ENCODE measurements at places on chromosomes 7 and 10.

DNA sequence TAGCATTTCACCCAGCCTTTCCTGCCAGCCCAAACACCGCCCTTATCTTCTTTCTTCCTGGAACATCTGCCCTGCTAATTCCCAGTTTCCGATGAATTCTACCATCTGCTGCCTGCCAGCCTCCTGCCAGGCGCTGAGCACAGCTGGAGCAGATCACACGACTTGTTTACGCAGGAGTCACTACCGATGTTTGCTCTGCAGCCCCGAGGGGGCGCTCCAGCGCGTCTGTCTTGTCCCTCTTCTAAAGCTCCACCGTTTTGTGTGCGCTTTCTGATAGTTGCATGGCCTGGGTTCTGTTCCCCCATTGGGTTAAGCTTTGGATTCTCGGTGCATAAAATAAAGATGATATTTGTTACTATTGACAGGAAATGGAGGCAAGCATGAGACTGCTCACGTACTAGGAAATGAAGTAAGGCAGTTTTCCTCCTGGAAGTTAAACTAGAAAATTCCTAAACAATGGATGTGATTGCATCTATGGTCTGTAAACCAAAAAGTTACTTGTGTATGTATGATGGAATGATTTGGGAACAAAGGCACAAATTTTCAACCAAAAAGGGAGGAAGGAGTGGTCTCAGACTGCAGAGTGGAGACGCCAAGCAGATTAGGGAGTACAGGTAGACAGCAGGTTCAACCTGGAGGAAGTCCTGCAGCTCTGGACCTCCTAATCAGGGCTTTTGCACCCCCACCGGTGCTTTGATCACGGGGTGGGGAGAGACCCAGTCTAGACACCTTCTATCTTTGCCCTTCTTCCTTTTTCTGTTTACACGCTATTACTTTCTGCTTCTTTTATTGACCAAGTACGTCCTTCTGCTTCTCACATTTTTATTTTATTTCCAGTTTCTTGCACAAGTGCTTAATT, 2.2 kb upstream of the RBM17 start:
- DNase-seq: peak; percentile 92

- DNase-seq: no peak
Measured at GRCh38 chr10:114604357-114605130, 53.5 kb downstream of the ABLIM1 start.

GRCh38 chr7:78479348-78479747, 680.8 kb downstream of the PHTF2 start:
- DNase-seq: no peak

GRCh38 chr7:120898715-120899499, 41.0 kb upstream of the TSPAN12 start:
- DNase-seq: no peak

DNA sequence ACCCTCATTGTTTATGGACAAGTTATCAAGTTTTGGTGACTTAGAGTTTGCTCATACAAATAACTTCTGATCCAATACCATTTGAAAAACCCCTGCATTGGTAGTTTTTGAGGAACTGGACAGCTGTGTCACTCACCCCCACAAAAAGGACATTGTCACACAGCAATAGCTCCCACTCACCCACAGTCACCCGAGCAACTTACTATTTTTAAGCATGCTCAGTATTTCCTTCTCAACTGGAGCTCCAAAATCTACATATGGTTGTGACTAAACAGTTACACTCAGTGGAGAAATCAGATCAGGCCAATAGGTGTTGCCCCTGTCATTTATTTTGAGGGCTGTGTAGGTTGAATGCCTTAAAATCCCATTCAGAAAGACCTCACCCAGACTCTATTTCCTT, 165.2 kb upstream of the AUTS2 start:
- no peak for DNase-seq

- no peak for DNase-seq
Measured at GRCh38 chr10:75971402-75972211, 540.2 kb downstream of the LRMDA start.

- no peak for DNase-seq
Measured at GRCh38 chr10:6482737-6483357, 97.2 kb downstream of the PRKCQ start.

GRCh38 chr7:69363136-69363535, 235.1 kb upstream of the AUTS2 start:
- no peak for DNase-seq

GRCh38 chr10:101062232-101063049, 652 bp downstream of the KAZALD1 start:
- no peak for DNase-seq

DNA sequence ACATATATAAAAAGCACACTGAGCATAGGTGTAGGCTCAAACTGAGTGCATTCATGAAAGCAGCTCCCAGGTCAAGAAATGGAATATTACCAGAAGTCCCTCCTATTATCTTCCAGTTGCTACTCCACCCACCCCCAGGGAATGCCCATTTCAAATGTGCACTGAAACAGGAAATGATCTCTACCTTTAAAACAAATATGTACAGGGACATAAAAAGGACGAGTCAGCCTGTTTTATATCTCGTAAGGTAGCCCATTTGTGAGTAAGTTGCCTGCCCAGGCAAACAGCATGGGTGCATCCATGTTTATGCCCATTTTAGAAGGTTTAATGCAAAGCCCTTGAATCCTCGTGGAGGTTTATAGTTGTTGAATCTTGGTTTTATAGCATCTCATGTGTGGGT, 10.4 kb downstream of the FFAR4 start:
- DNase-seq: no peak

- DNase-seq: no peak
Measured at GRCh38 chr7:80379034-80379982, 132.6 kb downstream of the GNAT3 start.

DNA sequence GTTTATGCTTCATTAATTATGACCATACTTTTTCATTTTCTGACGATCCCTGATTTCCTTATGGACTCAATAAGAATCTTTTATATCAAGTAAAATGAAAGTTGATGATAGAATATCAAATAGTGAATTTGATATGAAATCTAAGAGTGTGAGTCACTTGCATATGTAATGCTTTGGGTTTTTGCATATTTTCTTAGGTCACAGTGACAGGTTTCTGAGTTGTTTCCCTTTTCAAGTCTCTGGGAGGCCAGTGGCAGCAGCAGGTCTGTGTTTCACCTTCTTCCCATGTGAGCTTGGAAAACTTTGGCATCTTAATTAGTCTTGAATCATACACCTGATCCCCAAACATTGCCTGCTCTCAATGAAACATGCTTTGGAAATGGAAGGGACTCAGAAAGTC, 34.7 kb upstream of the GJD4 start:
- no peak for DNase-seq

DNA sequence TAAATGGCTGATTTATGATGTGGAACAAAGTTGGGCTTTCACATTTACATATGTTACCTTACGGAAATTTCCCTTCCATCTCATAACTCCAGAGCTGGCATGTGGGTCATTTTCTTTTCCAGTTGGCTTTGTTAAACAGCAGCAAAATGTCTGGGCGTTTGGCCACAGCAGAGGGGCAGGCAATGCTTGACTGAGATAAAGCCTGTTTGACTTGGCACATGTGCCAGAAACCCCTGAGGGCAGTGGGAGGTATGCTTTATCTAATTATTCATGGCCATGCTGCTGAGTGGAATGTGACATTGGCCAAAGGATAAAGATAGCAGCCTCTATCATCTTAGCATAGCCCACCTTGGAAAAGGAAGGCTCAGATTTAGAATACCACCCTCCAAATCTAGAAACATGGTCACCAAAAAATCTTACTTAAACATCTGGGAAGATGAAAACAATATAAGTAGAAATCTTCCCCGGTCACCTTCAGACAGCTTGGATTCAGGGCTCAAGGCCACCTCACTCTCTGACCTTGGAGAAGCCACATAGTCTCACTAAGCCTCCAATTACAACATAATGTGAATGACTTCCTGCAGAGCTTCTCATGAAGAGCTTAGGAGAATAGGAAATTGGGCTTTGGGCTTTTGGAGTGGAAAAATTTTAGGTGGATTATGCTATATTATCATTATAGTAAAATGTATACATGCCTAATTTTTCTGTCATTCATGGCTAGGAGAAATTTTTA, 101.5 kb downstream of the GRM3 start:
- DNase-seq: no peak

DNA sequence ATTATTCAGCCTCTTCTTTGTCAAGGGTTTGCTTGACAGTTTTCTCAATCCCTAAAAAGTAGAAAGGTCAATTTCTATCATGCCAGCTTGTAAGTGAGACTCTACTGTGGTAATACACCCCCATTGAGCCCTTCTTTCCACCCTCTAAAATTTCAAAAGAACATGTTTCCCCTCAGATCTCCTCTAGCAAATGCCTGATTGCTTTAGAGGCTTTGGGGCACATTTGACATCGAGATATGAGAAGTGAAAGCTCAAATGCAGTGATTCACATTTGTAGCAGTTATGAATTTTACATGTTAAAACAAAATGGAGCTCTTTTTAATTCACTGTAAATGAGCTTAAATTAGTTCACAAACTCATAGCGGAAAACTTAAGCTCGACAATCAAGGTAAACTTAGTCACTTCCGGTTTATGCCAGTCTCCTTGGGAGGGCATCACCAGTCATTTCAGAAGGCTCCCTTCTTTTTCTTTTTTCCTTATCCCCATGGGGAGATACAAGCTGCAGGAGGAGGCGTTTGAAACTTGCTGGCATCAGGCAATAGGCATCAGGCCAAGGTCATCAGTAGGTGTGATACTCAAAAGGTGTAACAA, 55.3 kb upstream of the ADO start:
- no peak for DNase-seq

DNA sequence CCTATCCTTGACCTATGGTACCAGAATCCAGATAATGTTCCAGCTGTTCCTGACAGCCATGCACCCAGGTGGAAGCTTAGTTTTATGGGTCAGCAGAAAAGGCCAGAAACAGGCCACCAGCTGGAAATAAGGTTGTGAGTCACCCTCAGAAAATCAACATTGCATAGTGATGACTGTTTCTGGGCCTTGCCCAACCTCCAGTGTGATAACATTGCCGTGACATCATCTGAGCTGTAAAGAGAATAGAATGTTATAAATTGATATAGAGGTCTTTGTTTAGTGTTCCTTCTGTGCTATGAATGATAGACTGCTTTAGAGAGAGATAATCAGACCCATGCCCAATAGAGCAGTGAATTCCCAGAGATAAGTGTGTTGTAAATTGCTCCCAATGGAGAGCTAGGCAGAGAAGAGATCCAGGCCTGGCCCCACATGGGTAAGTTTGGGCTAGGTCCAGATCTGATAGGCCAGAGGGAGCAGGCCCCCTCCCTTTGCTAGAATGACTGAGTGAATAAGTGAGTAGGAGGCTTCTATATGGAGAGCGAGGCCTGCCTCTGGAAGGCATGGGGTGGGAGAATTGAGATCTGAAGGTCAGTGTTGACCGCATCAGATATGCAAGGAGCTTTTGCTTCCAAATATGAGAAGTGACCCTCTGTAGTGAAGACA, 14.2 kb upstream of the HPS1 start:
- peak; percentile 56 for DNase-seq

DNA sequence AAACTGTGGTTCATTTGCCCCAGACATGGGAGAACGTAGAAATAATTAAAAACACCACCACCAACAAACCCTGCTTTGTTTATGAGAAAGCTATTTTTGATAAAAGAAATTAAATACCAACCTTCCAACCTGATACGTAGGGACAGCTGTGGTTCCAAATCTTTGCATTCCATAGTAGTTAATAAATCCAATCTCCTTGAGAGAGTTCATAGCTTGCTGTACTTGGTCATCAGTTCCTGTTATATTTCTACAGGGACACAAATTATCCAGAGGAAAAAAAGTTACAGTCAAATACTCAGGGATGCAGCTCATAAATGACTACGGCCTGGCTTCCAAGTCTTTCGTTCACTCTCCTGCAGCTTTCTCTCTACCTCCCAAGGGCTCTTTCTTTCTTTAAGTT, 41.1 kb downstream of the PUS7 start:
- no peak for DNase-seq

DNA sequence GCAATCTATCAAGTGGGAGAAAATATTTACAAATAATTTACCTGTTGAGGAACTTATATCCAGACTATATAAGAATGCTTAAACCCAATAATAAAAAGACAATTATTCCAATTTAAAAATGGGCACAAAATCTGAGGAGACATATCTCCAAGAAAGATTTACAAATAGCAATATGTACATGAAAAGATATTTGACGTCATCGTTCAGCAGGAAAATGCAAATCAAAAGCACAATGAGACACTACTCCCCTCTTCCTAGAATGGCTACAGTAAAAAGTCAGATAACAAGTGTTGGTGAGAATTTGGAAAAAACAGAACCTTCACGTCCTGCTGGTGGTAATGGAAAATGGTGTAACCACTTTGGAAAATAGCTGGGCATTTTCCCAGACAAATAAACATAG, 457.0 kb downstream of the DPP6 start:
- no peak for DNase-seq

GRCh38 chr10:62183857-62184795, 84.5 kb downstream of the RTKN2 start:
- DNase-seq: no peak

DNA sequence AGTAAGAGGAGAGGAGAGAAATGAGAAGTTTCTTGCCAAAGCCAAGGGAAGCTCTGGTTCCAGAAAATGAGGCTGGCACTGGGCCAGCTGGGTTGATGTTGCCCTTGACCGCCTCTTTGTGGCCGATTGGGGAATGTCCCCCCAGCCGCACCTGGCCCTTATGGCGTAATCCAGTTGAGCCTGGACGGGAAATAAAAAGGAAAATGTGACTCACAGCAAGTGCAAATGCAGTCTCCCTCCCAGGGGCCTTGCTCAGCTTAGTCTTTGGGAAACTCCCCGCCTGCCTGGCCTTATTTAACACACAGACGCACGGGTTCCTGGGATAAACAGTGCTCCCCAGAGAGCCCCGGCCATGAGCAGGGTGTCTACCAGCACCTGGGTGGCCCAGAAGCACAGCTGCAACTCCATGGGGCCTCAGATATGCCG, 174.8 kb downstream of the KIAA1217 start:
- peak; percentile 58 for DNase-seq

GRCh38 chr10:4310172-4310571, 515.8 kb upstream of the AKR1E2 start:
- no peak for DNase-seq

- DNase-seq: peak; percentile 33
Measured at GRCh38 chr10:22325272-22326144, 4.6 kb downstream of the BMI1 start.

- peak; percentile 43 for DNase-seq
Measured at GRCh38 chr7:37018954-37019353, 294.7 kb upstream of the AOAH start.

- no peak for DNase-seq
Measured at GRCh38 chr7:26916779-26917320, 52.5 kb upstream of the SKAP2 start.

GRCh38 chr7:83410989-83411591, 237.8 kb downstream of the SEMA3E start:
- peak; percentile 73 for DNase-seq

- peak; percentile 65 for DNase-seq
Measured at GRCh38 chr7:36128448-36129047, 24.5 kb upstream of the EEPD1 start.

Measured in SK-MEL-5 (cell line).